ENCODE measurements at places on chromosomes 3 and 15.

DNA sequence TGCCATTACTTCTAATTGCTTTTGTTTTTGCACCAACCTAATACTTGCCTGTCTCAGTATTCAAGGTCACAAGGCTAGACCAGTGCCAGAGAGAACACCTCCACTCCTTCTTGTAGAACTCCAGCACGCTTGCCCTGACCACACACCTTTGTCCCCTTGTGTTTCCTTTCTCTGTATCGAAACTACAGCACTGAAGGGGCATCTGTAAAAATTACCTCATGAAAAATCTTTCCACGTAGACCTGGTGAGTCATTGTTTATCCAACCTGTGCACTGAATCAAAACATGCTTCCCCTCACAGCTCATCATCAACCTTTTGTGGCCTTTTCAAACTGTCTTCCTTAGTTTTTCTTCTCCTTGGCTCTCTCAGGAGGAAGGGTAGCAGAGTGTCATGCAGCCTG is 259.5 kb downstream of the THRB start:
- DNase-seq, result no peak

GRCh38 chr15:32977506-32977905 is 217.0 kb downstream of the FMN1 start:
- DNase-seq, result no peak

DNA sequence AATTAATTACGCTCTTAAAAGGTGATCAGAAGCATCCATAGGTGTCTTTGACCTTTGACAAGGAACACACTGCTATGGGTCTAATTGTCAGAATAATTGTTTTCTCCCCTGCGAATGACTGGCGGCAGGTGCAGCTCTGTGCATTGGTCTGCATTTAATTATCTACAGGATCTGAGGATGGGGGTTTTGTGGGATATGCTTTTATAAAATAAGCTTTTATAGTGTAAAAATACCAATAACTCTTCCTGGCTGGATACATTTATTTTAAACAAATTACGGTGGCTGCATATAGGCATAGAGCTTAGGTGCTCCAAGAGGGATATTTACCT is 201.6 kb upstream of the RGMA start:
- DNase-seq, result no peak

GRCh38 chr3:9409981-9410854 is 12.8 kb downstream of the SETD5 start:
- no peak for DNase-seq

GRCh38 chr3:80087767-80088166 is 320.0 kb upstream of the ROBO1 start:
- DNase-seq, result no peak

- no peak for DNase-seq
These were observed 801 bp upstream of the NGRN start for GRCh38 chr15:90264671-90265070.

- DNase-seq, result no peak
These were observed 76.5 kb downstream of the B3GNT5 start for GRCh38 chr3:183329543-183329942.

- no peak for DNase-seq
These were observed 75.2 kb downstream of the LRIG1 start for GRCh38 chr3:66425576-66426114.

- no peak for DNase-seq
These were observed 42.2 kb upstream of the CD47 start for GRCh38 chr3:108133048-108133369.

DNA sequence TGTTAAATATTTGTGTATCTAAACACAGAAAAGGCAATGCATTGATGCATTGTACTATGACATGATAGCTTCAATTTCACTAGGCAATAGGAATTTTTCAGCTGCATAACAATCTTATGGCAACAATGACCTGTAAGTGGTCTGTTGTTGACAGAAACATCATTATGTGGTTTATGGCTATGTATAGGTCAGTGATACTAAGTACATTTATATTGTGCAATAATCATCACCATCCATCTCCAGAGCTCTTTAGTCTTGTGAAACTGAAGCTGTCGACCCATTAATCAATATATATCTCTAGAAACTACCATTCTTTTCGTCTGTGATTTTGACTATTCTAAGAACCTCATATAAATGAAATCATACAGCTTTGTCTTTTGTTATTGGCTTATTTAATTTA is 200.1 kb upstream of the ZNF717 start:
- no peak for DNase-seq

DNA sequence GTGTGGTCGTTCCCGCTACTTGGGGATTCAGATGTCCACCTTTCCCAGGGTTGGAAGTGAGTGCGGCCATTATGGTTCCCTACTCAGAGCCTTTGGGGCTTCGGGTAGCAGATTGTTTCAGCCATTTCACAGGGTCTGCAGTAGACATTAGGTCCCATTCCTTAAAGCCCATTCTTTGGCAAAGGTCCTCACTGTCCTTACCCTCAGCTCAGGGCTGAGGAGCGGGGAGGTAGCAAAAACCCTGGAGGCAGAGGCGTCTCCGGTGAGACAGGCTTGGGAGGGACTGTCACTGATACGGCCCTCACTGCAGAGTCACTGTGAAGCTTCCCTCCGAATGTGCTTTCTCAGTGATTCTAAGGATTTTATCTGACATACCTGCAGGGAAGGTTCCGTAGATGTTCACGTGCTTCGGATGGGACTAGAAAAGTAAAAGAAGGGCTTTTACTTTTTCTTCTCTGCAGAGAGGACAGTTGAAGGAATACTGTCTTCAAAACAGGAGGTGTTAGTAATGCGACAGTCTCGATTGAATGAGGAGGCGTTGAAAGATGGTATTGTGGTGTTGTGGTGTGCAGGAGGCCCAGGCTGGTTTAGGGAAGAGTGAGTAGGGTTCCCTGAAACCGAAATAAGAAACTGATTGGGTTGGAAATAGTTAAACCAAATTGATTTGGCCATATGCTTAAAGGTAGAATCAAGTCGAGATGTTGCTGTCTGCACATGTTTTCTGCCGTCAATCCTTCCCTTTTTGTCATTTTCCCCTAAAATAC is 630 bp downstream of the ATP6V1A start:
- no peak for DNase-seq

DNA sequence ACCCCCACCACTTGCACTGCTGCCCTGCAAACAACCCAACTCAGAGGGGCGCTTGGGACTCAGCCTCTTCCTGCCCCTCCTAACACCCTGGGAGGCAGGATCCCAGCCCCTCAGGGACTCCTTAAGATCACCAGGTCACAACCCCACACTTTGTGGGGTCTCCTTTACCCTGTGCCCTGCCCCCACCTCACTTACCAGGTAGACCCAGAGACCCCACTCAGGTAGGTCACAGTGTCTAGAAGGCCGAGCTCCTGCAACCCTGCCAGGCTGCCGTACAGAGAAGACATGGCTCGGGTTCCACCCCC is 9.1 kb downstream of the PLA2G4F start:
- no peak for DNase-seq

- no peak for DNase-seq
These were observed 885 bp downstream of the CDV3 start for GRCh38 chr3:133574260-133574881.

DNA sequence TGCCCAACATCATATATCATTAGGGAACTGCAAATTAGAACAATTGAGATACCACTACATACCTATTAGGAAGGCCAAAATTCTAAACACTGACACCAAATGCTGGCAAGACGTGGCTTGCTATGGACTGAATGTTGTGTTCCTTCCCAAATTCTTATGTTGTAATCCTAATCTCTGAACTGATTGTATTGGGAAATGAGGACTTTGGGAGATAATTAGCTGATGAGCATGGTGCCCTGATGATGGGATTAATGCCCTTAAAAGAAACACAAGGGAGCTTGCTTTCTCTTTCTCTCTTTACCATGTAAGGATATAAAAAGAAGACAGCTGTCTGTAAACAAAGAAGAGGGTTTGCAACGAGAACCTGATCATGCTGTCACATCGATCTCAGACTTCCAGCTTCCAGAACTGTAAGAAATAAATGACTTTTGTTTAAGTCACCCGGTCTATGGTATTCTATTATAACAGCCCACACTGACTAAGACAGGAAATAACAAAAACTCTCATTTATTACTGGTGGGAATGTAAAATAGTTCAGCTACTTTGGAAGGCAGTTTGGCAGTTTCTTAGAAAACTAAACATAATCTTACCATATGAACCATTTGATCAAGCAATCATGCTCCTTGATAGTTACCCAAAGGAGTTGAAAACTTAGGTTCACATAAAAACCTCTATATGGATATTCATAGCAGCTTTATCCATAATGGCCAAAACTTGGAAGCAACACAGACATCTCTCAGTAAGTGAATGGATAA is 458.3 kb upstream of the CBLB start:
- no peak for DNase-seq

DNA sequence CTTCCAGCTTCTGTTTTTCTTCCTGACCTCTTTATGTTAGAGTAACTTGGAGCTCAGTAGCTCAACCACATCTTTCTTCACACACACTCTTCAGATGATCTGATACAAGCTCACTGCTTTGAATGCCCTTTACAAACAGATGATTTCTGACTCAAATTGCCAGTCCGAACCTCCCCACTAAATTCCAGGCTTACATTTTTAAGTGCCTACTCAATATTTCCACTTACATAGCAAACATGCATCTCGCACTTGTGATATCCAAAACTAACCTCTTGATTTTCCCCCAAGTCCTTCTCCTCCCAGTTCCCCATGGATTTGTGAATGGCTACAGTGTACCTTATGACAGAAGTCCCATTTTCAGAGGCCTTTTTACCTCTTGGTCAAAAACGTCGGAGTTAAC is 139.1 kb downstream of the GBE1 start:
- DNase-seq, result no peak

GRCh38 chr3:132545471-132545870 is 51.6 kb upstream of the ACKR4 start:
- no peak for DNase-seq

- no peak for DNase-seq
These were observed 96.7 kb upstream of the NECTIN3 start for GRCh38 chr3:110974902-110975301.

DNA sequence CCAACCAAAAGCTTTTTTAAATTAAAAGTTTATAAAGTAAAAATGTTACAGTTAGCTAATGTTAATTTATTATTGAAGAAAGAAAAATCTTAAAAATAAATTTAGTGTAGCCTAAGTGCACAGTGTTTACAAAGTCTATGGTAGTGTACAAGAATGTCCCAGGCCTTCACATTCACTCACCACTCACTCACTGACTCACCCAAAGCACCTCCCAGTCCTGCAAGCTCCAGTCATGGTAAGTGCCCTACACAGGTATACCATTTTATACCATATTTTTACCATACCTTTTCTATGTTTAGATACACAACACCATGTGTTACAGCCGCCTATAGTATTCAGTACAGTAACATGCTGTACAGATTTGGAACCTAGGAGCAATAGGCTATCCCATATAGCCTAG is 29.1 kb downstream of the SSR3 start:
- DNase-seq, result no peak

GRCh38 chr15:65426216-65426853 is 3.6 kb upstream of the IGDCC4 start:
- no peak for DNase-seq

DNA sequence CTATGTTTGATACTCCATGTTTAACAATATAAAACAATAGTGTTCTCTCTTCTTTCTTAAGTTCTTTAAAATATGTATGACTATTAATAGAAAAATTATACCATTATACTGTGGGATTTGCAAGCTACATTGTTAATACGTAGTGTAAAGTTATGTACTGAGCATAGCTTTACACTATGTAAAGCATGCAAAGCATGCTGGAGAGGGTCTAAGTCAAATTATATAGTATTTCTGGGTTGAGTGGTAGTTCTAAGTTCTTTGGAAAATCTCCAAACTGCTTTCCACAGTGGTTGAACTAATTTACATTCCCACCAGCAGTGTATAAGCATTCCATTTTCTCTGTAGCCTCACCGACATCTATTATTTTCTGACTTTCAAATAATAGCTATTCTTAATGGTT is 253.0 kb downstream of the RAP2B start:
- no peak for DNase-seq
